Activated T-cell treated with anti-CD3 and anti-CD28 coated beads, Interleukin-2, amount 50 U/mL, for 72 hours (primary cell): ENCODE measurements at places on chromosomes 16 and 17.

- DNase-seq, result no peak
Measured at GRCh38 chr17:65913326-65913850, 278.5 kb downstream of the CEP112 start.

GRCh38 chr17:50845240-50846147, 10.1 kb downstream of the WFIKKN2 start:
- DNase-seq, result no peak

DNA sequence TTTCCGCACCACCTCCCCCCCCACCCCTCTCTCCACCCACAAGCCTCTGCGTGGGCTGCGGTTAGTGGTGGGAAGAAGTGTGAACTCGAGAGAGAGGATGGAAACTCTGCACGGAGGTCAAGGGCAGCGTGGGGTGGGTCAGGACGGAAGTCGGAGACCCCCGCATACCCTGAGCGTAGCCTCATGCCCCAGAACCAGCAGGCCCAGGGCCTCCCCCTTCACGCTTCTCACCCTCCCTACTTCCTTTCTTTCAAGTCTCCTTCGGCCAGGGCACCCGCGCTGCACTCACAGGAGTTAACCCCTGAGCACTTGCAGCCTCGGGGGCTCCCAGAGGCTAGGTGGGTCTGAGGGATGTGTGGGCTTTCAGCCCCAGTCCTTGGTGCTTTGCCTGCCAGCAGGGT, 9.2 kb downstream of the TBKBP1 start:
- peak; percentile 66 for DNase-seq

- DNase-seq, result peak; percentile 56
Measured at GRCh38 chr17:48597778-48598631, 4.4 kb upstream of the HOXB5 start.

- DNase-seq, result no peak
Measured at GRCh38 chr17:75950421-75950820, 9.6 kb upstream of the FBF1 start.

GRCh38 chr16:5598793-5599192, 501.2 kb upstream of the EEF2KMT start:
- no peak for DNase-seq

DNA sequence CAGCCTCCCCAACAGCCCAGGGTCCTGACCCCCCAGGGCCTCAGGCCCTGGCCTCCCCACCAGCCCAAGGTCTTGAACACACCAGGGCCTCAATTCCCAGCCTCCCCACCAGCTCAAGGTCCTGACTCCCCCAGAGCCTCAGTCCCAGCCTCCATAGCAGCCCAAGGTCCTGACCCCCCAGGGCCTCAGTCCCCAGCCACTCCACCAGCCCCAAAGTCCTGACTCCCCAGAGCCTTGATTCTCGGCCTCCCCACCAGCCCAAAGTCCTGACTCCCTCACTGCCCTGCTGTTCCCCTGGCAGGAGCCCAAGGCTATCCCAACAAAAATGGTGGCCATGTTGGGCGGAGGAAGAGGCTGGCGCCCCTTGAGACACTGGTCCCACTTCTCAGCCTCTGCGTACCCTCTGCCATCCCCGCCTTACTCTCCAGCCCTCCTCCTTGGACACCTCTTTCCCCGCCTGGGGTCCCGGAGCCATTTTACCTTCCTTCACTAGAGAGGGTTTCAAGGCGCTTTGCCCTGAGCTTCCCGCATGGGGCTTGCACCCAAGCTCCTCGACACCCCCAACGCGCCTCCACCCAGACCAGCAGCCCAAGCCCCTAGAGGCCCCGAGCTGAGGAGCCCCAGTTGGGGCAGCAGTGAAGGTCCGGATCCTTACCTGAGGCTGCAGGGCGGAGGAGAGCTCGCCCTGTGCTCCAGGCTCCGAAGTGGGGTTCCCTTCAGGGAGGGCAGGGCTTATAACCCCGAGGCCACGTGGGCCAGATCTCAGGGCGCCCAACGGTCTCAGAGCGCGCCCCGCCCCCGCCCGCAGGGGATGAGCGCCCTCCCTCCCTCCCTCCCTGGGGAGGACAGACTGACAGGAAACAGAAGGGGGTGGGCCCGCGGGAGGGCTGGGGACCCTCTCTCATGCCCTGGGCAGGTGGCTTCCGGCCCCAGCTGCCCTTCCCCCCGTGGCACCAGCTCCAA, 3.5 kb upstream of the TSPOAP1 start:
- DNase-seq, result peak; percentile 95

DNA sequence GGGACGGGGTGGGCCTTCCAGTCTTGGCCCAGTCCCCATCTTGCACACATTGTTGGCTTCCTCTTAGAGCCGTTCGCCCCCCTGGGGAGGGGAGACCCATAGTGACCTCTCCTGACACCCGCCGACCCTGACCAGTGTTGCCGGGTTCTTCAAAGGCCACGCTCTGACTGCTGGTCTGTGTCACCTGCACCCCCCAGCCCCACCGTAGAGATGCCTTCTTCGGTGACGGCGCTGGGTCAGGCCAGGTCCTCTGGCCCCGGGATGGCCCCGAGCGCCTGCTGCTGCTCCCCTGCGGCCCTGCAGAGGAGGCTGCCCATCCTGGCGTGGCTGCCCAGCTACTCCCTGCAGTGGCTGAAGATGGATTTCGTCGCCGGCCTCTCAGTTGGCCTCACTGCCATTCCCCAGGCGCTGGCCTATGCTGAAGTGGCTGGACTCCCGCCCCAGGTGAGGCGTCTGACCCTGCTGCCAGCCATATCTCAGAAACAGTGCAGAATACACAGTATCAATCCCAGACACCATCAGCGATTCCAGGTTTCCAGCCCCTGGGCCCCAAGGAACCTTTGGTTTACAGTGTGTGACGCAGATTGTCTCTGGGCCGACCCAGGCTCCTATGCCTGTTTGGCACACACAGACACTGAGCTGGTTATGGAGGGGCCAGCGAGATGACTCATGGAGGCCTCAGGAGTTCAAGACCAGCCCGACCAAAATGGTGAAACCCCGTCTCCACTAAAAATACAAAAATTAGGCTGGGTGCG, 1.3 kb downstream of the SLC26A11 start:
- no peak for DNase-seq

GRCh38 chr16:53605356-53605755, 98.3 kb downstream of the RPGRIP1L start:
- no peak for DNase-seq

GRCh38 chr17:44343510-44344209, 1.4 kb upstream of the GRN start:
- no peak for DNase-seq

GRCh38 chr16:69804297-69804696, 42.2 kb downstream of the WWP2 start:
- DNase-seq, result no peak
